Muscle of leg (tissue), 16 donors: ENCODE measurements at places on chromosomes 12 and 14.
A peak's percentile ranks its signal among the peaks of the same experiment; 100 is the strongest.

DNA sequence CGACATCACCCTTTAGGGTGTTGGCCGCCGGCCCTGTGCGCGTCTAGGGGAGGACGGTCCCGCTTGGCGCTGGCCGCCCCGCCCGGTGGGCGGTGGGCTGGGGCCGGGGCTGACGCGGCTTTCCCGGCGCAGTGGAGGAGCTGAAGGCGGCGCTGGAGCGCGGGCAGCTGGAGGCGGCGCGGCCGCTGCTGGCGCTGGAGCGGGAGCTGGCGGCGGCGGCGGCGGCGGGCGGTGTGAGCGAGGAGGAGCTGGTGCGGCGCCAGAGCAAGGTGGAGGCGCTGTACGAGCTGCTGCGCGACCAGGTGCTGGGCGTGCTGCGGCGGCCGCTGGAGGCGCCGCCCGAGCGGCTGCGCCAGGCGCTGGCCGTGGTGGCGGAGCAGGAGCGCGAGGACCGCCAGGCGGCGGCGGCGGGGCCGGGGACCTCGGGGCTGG, 3.6 kb downstream of the TNFAIP2 start:
- peak; percentile 66 for DNase-seq

DNA sequence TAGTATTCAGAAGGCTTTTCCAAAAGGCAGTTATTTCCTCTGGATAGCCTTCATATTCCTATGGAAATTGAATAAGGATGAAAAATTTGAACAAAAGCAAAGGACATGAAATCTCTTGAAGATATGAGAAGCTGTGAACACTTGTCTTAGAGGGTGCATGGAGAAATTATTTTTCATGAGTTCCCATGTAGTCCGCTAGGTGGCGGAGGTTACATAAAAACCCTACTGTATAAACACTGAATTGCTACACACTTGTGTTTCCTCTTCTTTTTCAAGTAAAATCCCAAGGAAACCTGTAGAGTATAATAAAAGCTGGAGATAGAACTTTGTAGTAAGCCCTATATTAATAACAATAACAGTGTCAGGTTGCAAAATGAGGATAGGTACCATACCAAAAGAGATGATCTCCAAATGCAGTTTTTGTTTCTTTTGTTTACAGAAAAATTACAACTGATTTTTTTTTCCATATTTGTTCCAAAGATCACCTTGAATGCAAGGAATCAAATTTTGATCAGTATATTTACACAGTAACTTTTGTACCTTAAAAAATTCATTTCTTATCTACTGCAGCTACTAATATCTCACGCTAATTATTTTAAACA, 37.8 kb upstream of the OR4E1 start:
- DNase-seq = peak; percentile 27

- DNase-seq = peak; percentile 61
These were observed 1.7 kb downstream of the CREBL2 start for GRCh38 chr12:12613344-12613743.

DNA sequence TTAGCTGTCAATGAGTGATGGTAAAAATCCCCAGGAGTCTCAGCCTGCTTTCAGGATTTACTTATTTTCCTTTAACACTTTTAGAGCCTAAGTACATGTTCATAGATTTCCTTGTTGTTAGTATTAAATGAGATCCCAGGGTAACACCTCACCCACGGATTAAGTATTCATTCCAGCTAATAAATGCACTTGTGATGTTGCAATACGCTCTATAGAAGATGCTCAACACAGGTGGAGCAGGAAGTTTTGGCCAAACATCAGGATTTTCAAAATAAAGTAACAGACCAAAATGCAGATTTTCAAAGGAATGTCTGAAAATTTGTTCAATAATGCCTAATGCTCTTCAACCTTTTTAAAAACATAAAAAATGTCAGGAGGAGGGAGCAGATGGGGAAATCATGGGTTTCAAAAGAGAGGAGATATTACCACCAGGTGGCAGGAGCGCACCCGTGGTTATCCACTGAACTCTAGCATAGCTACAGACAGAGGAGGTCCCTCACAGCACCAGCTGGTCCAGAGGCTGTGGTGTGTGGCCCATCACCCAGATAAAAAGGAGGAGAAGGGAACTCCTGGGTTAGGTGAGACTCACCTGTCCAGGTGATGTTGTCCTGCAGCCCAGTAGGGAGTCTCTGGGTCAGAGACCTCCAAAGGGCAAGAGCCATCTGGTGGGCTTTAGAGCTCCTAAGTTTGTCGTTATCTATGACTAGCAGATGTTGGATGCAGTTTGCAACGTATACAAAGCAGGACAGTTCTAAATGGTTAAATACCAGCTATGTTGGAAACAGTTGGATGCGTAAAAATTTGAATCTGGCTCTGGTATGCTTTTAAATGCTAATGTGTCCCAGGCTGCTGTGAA, 1158.4 kb upstream of the TMEM132C start:
- peak; percentile 66 for DNase-seq

DNA sequence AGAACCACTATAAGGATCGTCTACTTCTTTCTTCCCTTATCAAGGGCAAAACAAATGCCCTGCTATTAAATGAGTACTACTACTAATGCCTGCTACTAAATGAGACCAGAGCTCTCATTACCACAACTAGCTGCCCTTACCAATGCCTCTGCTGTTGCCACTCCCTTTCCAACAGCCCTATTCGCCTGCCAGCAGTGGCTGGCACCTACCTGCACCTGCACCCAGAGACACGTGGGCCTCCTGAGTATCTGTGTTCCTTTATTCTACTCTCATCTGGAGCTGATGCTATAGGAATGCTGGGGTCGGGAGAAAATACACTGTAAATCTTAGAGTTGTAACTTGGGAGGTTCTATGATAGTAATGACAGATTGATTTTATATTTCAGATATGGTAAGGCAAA, 174.7 kb downstream of the SLC2A13 start:
- DNase-seq = no peak

DNA sequence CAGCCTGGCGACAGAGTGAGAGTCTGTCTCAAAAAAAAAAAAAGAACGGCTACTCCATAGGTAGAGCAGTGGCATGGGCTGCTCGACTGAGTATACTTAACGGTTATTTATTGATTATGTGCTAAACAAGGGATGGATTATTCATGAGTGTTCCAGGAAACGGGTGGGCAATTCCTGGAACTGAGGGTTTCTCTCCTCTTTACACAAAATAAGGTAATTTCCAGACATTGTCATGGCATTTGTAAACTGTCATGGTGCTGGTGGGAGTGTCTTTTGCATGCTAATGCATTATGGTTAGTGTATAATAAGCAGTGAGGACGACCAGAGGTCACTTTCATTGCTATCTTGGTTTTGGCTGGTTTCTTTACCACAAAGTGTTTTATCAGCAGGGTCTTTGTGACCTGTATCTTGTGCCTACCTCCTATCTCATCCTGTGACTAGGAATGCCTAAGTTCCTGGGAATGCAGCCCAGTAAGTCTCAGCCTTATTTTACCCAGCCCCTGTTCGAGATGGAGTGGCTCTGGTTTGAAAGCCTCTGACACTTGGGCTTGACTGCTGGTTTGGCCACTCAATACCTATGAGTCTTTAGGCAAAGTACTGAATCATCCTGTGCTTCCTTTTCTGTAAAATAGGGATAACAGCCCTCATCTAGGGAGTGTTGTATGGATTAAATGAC, 3.2 kb downstream of the DGLUCY start:
- no peak for DNase-seq

DNA sequence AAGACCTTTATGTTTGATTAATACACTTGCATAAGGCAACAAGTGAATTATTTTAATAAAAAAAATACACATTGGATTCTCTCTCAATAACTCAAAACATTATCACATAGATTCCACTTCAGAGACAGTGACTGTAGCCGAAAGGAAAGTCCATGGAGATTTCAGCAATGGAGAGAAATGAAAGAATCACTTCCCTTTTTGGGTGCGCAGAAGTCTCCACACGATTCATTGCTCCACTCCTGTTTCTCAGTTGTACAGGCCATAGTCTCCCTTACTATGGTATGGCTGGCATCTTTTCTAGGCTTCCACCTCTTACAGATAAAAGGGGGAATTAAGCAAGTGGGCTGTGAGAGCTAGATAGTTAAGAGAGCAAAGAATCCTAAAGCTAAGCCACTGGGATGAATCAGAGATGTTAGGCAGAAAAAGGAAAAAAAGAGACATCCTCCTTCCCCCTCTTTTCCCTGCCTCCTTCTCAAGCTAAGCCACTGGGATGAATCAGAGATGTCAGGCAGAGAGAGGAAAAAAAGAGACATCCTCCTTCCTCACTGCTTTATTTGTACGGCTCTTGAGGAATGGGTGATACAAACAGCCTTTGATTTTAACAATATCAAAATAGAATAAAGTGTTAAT, 16.3 kb downstream of the ST8SIA1 start:
- DNase-seq = no peak
